ENCODE measurements at places on chromosomes 1 and 21. TPM values are rescaled to one million over a fixed set of nuclear protein-coding genes. Genes with fewer than 3 reads are reported as not detected.

The FCRL4 gene
- not detected for polyA plus RNA-seq

The E2F2 gene
- 5.1 TPM for polyA plus RNA-seq

The TUT4 gene
- polyA plus RNA-seq = 82.6 TPM

The KLF18 gene
- not detected for polyA plus RNA-seq

The CD164L2 gene
- polyA plus RNA-seq = 0.42 TPM

The OLIG2 gene
- polyA plus RNA-seq = not detected

The KRTAP20-1 gene
- polyA plus RNA-seq = not detected

The C8A gene
- polyA plus RNA-seq = not detected

The DYNLT5 gene
- 1.4 TPM for polyA plus RNA-seq

The KLF17 gene
- not detected for polyA plus RNA-seq

The IL20 gene
- polyA plus RNA-seq = not detected

The DCDC2B gene
- 0.77 TPM for polyA plus RNA-seq

The GBP6 gene
- polyA plus RNA-seq = 0.08 TPM

The PDE9A gene
- polyA plus RNA-seq = 36.2 TPM

The OR2L13 gene
- not detected for polyA plus RNA-seq

The F13B gene
- polyA plus RNA-seq = not detected

The SELE gene
- polyA plus RNA-seq = 0.61 TPM

The EXO1 gene
- 14.0 TPM for polyA plus RNA-seq

The LRRC71 gene
- polyA plus RNA-seq = 0.22 TPM

The FAM72C gene
- polyA plus RNA-seq = 3.8 TPM

The TEKT2 gene
- 12.0 TPM for polyA plus RNA-seq

The FAM177B gene
- 0.05 TPM for polyA plus RNA-seq

All from right renal pelvis (tissue), 4 donors.